ENCODE measurements at places on chromosomes 11 and 22. TPM values are rescaled to one million over a fixed set of nuclear protein-coding genes. Genes with fewer than 3 reads are reported as not detected.

The LYVE1 gene
- total RNA-seq, result not detected

GRCh38 chr11:67561971-67562619 lies 21.5 kb upstream of the GSTP1 start:
- no peak for DNase-seq

The PRPF19 gene
- 71.0 TPM for total RNA-seq

DNA sequence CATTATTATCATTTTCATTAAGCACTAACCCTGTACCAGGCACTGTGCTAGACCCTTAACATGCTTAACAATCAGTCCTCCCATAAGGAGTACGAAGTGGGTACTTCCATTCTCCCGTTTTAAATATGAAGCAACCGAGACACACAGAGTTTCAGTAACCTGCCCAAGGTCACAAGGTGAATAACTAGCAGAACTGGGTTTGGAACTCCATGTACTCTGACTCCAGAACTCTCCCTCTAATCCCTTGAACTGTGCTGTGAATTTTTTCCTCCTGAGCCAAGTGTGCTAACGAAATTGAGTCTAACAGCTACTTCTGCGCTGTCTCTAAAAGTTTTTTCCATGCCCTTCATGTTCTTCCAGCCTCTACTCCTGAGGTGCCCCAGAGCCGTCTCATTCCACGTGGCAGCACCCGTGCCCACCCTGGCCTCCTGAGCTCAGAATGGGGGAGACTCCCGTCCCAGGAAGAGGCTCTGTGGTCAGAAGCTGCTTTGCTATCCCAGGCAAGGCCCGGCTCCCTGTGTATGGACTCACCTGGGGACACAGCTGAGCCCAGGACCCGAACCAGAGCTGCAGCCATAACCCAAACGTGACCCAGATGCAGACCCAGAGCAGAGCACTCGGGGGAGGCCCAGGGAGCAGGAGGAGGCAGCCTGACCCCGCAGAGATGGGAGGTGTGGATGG lies 8.6 kb upstream of the TRIM29 start:
- DNase-seq, result no peak

DNA sequence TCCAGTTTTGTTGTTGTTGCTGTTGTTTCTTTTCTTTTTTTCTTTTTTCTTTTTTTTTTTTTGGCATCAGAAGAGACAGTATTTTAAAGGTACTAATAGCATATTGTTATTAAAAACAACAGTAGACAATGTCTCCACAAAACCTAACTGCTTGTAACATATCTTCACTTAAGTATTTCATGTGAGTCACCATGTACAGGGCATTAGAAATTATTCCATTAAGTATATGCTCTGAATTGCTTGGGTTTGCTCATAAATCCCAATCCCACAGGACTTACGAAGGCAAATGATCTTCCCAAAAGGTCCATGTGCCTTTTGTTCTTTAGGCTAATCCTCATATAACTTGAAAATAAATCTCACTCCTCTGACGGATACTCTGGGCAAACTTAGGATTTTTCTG lies 35.9 kb downstream of the MAP6 start:
- DNase-seq, result no peak

- DNase-seq, result no peak
Observed at GRCh38 chr11:12813371-12814225, 139.4 kb downstream of the TEAD1 start.

DNA sequence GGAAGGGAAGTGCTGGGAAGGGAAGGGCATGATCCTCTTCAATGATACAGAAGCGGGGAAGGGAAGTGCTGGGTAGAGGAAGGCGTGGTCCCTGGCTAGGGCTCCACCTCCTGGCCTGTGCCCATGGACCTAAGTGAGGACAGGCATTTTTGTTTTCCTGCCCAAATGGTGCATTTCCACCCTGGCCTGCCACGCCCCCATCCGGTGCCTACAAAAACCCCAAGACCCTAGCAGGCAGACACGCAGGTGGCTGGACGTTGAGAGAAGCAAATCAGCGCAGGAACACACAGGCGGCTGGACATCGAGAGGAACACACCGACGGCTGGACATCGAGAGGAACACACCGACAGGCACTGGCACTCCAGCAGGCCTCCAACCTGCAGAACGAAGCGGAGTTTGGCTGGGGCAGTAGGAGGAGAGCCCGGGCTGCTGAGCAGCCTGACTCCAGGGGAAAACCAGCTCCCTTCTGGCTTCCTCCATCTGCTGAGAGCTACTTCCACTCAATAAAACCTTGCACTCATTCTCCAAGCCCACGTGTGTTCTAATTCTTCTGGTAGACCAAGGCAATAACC lies 628.3 kb downstream of the BUD13 start:
- DNase-seq, result no peak

DNA sequence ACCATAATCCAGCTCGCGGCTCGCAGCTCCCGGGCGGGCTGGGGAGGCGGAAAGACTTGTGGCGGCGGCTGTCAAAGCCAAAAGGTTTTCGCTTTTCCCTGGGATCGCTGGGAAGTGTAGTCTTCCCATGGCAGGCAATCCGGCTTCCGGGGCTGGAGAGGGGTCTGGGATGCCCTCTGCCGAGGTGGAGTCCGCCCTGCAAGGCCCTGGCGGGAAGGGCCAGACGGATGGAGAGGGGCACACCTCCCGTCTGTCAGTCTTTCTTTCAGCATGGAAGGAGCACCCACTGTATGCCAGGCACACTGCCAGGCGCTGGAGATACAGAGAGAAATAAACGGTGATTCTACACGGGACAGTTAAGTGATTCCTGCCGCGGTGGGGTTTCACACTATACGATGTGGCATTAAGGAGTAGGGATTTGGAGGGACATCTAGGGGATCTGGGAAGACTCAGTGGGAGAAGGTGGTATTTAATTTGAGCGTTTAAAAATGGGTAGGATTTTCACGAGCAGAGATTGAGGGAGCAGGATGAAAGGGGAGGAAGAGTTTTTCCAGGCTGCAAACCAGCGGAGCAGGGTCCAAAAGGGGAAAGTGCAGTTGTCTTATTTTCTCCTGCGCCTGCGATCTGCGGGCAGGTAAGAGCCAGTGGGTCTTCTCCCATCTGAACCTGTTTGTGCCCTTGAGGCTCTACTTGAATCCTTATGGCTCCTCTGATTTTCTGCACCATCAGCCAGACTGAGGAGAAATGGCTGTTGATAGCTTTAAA lies at the start of gene BACE1:
BACE1 (minus strand) TSS at position 60 of the 765 bp plus-strand sequence. CDS start 461 bp downstream, outside the sequence.
- no peak for DNase-seq

DNA sequence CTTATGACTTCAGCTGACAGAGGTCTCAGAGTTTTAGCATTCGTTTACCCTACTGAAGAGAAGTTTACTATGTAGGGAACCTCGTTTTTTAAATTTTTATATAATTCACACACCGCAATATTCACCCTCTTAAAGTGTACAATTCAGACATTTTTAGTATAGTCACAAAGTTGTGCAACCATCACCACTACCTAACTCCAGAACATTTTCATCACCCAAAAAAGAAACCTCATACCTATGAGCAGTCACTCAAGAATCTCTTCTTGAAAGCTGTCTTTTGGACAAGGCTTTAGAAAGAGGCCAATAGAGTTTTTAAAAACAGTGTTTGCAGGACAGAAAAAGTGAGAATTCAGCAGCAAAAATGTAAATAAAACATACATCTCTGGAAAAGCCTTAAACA lies 39.5 kb upstream of the CLNS1A start:
- DNase-seq, result no peak

DNA sequence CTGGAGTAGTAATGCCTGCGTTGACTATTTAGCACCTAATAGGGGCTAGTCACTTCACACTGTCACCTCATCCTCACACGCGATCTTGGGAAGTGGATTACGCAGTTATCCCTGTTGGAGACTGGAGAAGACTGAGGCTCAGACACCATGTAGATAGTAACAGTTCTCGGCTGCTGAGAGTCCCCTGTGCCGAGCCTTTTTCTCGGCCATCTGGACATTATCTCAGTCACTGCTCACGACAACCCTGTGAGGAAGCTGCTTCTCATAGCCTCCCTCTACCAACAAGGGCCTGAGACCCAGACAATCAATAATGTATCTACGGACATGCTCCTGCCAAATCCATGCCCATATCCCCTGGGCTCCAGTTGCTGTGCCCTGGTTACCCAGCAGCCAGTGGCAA lies 25.9 kb downstream of the SCUBE1 start:
- DNase-seq, result no peak

DNA sequence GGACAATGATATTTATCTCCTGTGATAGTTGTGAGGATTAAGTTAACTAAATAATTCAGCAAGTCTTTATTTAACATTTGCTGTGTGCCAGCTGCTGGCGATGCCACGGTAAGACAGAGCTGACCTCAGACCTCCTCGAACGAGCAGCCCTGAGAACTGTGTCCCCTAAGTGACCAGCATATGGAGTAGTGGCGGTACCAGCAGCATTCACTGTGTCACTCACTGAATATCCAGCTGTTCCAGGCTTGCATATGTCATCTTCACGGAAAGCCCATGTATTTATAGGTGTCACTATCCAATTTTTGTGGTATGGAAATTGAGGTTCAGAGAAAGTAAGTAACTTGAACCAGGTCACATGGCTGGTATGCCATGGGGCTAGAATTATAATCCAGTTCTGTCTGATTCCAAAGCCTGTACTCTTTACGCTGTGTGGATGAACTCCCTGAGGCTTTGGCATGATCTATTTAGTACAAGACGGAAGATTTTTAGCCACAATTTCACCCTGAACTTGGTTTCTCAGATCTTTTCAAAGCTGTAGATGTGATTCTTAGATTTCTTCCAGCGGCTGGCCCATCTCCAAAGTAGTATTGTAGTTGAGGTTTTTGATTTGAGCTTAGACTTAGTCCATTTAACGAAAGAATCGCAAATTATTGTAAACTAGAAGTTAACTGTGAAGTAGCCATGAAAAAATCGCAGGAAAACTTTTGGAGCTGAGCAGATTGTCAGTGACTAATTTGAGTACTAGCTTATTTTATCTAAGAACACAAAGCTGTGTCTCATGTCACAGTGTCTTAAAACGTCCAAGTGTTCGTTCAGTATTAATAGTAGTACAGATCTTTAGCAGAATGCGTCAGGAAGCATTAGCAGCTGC lies 49.4 kb upstream of the MYO18B start:
- DNase-seq, result no peak

The OR51B5 gene
- total RNA-seq, result not detected

- no peak for DNase-seq
Observed at GRCh38 chr22:26442086-26442756, 13.2 kb downstream of the ASPHD2 start.

- DNase-seq, result no peak
Observed at GRCh38 chr22:39457198-39457555, 365 bp downstream of the MGAT3 start.

- DNase-seq, result no peak
Observed at GRCh38 chr22:47061226-47061625, 298.8 kb downstream of the TBC1D22A start.

The SERPIND1 gene
- total RNA-seq, result not detected

- DNase-seq, result peak; percentile 53
Observed at GRCh38 chr22:44550711-44551491, 52.9 kb upstream of the RTL6 start.

- DNase-seq, result no peak
Observed at GRCh38 chr11:13329670-13330356, 52.2 kb downstream of the BMAL1 start.

DNA sequence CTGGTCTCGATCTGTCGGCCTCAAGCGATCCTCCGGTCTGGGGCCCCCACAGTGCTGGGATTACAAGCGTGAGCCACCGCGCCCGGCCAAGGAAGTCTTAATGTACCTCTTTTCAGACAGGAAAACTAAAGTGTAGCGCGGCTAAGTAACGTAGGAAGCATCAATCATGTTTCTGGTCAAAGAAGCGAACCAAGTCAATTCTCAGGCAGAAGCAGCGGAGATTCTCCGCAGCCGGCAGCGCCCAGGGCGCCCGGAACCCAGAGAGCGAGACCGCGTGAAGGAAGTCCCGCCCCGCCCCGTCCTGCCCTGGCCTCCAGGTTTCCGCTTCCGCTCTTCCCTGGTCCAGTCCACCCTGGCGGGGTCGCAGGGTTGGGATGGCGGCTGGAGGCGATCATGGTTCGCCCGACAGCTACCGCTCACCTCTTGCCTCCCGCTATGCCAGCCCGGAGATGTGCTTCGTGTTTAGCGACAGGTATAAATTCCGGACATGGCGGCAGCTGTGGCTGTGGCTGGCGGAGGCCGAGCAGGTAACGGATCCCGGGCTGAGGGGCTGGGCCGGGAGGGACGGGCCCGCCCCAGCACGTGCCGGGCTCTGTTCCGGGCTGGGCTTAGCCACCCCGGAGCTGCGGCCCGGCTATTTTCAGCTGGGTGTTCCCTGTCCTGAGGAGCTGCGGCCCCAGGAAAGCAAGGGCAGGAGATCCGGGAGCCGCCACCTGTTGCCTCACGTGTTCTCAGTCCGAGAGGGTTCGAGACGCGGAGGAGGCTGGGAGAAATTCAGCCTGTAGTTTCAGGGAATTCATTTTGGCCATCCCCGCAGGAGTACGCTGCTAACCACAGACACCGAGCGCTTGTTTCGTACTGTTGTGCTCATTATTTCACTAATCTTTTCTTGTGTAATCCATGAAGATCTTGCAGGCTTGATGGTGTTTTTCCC lies at the start of gene ADSL:
ADSL (plus strand) TSS at position 316 of the 934 bp plus-strand sequence; CDS start at position 375, 59 bp downstream.
- peak; percentile 89 for DNase-seq

- no peak for DNase-seq
Observed at GRCh38 chr11:67279589-67280340, 9.3 kb upstream of the ANKRD13D start.
